ENCODE measurements at places on chromosomes 11 and 22.

GRCh38 chr22:37144180-37144554 lies 5.5 kb downstream of the IL2RB start:
- DNase-seq: no peak

DNA sequence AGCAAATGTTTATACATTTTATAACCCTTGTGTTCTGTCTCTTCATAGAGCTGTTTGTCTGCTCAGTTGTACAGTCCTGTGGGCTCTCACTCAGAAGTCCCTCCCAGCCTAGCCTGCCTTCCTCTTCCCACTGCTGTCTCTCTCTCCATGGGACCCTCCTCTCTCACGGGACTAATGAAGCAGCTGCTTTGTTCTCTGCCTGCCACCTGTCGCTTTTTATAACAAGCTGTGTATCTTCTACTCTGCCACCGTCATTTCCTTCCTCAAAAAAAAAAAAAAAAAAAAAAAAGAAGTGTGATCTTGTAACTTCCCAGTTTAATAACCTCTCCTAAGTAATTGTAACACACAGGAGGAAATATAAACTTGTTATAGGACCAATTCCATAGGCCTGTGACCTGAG lies 92.2 kb upstream of the ALKBH3 start:
- no peak for DNase-seq

- DNase-seq: no peak
Observed at GRCh38 chr11:11436715-11437313, 83.8 kb upstream of the CSNK2A3 start.

- DNase-seq: no peak
Observed at GRCh38 chr11:132992838-132993631, 539.3 kb downstream of the OPCML start.

- DNase-seq: no peak
Observed at GRCh38 chr11:70368961-70369360, 29.4 kb upstream of the CTTN start.

DNA sequence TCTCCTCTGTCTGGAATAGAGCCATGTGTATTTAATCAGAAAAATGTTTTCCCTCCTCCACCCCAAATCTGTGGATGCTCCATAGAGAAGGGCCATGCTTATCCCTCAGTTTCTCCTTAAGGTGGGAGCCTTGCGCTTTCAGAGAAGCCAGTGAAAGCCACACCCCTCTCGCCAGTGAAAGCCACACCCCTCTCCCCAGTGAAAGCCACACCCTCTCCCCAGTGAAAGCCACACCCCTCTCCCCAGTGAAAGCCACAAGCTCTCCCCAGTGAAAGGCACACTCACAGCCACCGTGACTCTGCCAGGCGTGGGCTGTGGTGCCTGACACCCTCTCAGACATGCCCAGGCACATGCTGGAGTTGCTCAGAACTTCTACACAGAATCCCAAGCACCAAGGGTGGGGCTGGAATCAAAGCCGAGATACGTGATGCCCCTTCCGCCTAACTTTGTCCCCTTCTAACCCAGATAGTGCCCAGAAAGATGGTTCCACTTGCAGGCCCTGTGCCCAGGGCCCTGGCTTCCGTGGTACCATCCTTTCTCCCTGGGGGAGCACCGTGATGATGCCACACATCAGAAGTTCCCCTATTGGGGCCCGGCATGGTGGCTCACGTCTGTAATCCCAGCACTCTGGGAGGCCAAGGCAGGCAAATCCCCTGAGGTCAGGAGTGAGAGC lies 16.5 kb upstream of the PRR5 start:
- DNase-seq: no peak

DNA sequence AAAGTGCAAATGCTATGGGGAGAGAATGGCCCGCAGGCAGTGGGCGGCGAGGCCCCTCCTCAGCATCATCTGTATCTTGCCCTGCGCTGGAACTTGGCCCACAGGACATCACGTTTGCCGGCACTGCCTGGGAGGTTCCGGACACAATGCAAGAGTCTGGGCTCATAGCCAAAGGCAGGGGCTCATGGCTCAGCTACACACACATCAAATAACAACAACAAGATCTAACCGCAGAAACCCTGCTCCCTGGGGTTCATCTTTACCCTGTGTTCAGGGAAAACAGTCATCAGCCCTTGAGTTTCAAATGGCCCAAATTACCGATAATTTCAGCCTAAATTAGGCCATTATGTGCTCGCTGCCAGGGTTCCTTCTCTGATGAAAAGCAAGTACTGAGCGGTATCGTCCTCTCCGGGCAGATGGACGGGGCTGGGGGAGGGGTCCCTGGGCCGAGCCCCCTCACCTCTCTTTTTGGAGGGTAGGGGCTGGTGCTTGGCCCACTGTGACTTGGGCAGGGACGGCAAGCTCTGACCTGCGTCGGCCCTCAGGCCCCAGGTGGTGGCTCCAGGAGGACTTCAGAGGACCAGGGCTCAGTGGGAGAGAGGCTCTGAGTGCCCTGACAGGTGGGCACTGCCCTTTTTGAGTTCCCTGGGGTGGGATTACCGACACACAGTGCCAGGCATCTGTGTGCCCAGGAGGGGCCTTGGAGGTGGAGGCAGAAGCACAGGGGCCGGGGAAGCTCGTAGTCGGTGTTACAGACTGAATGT lies 25.0 kb upstream of the GAL start:
- DNase-seq: peak; percentile 91

DNA sequence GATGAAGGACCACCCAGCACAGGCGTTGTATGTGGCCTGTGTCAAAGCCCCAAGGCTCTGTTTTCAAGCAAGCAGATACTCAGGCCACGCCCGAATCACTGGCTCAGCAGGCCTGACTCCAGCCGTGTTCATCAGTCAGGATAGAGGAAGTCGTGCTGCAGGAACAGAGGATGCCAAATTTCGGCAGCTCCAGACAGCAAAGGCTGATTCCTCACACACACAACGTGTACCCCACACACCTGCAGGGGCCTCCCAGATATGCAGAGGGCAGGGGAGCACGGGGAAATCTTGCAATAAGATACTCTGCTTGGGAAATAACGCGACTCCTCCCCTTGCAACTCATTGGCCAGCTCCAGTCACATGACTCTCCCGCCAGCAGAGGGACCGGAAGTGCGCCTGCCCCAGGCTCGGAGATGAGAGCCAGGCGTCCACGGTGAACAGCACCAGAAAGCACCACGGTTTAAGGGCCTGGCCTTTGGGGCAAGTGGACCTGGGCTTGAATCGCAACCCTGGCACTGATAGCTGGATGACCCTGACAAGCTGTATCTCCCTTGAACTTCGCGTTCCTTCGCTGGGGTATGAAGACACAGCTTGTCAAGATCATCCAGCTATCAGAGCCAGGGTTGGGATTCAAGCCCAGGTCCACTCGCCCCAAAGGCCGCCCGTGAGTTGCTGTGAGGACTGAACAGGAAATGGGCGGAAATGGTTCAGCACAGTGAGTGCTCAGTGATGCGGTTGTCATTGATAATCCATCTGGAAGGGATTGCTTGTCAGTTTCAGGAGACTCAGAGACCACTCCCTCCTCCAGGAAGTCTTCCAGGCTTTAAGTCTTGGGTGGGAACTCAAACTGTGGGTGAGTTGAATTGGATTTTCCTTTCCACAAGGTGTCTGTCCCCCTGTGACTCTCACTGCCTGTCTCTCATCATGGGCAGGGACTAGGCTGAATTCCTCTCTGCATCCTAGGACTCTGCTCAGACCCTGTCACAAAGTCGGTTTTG lies 88.5 kb downstream of the MYEOV start:
- DNase-seq: no peak

DNA sequence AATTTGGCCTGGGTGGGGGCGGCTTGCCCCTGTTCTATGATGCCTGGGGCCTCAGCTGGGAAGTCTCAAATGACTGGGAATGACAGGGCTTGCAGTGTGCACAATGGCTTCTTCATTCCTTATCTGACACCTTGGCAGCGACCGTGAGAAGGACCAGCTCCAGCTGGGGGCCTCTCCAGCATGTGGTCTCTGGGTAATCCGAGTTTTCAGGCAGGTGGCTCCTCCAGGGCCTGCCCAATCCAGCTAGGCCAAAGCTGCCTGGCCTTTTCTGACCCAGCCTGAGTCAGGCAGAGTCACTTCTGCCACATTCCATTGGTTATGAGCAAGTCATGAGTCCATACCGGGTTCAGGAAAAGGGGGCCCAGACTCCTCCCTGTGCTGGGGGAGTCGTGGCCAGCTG lies 646.0 kb downstream of the OPCML start:
- no peak for DNase-seq

DNA sequence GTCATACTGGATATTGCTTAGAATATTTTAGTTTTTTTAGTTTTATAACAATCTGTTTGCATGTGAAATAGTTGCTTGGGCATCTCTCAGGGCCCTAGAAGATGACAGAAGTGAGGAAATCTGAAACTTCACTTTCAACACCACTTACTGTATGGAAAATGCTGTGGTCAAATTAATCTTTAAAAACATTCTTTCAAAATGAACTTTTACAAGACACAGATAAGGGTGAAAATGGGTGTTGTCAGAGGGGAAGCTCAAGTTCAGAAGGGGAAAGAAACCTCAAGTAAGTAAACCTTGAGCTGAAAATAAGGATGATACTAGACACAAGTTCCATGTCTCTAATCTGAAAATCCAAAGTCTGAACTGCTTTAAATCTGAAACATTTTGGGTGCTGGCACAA lies 1840.1 kb upstream of the RAG2 start:
- no peak for DNase-seq

DNA sequence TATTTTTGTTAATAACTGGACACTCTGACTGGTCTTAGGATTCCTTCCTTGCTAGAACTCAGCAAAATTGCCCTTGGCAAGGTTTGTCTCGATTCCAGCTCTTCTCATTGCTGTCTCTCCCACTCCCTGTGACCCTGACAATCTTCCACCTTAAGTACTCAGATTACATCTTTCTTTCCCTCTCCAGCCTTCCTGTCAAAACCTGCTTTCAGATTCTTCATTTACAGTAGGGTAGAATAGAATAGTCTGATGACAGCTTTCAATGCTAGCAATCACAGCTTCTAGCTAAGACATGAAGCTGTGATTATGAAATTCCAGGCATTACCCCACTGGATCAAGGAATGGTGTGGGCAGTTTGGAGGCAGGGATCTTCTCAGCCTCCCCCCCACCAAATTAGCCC lies 39.2 kb upstream of the LMO2 start:
- DNase-seq: no peak

DNA sequence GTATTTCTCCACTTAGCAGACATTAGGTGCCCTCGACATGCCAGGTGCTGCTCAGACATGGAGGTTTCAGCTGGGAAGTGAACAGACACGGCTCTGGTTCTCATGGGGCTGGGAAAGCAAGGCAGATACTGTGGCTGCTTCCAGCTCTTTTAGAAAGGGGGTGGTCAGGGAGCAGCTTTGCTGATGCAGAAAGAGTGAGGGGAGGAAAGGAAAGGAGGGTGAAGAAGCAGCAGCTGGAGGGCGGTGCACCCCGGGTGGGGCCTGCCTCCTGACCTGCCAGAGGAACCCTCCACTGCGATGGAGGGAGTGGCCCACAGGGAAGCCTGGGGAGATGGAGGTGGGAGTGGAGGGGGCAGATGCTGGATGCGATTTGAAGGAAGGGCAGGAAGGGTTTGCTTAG lies 76.8 kb downstream of the MORC2 start:
- no peak for DNase-seq

- no peak for DNase-seq
Observed at GRCh38 chr11:8342821-8343681, 79.4 kb upstream of the LMO1 start.

GRCh38 chr11:133940034-133940433 lies 16.7 kb downstream of the IGSF9B start:
- no peak for DNase-seq

DNA sequence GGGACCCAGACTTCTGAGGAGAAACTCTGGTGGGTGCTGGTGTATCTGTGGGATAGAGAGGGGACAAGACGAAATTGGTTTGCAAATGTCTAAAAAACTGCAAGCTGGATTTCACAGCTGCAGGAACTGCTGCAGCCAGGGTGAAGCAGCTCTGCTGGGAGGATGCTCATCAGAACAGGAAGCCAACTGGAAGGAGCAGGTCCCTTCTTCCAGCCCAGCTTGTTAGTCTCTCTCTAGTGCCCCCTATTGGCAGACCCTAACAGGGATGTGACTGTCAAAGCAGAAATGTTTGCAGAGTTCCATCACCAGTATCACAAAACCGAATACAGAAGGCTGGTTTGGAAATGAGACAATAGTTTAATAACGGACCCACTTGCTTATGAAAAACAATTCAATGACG lies 74.8 kb upstream of the SLC22A12 start:
- no peak for DNase-seq
